ENCODE measurements at places on chromosomes 5 and 9.

GRCh38 chr9:113095561-113095960, 39.0 kb upstream of the ZFP37 start:
- DNase-seq: no peak

DNA sequence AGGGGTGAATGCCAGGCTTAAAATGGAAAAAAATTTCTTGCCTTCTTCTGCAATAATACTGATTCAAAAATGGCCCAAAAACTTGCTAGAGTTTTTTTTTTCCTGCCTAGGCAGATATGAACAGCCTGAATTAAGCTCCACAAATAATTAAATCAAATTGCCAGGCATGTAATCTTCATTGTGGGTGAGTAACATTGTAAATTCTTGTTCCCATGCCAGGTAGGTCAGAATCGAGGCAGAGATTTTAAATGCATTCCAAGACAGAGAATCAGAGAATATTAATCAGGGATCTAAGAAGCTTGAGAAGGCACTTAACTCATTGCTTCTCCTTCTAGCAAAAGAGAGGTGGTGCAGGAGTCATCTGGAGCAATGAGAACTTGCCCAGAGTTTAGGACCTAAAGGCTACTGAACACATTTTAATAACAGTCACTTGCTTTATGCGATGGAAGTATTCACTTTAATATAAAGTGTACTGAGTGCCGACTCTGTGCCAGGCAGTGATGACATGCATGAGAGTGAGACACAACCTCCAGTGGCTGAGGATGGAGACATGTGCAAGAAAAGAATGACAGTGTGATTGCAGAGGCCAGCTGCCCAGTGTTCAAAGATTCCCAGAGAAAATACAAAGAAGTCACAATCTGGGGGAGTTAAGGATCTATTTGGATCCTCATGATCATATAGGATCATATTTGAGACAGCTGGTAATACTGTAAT, 102.3 kb downstream of the APBA1 start:
- no peak for DNase-seq

GRCh38 chr9:136688274-136689107, 1.2 kb upstream of the AGPAT2 start:
- no peak for DNase-seq

GRCh38 chr5:59037453-59037852, 454.6 kb downstream of the RAB3C start:
- DNase-seq: no peak

GRCh38 chr5:38453506-38453905, 102.9 kb downstream of the LIFR start:
- no peak for DNase-seq
